ENCODE measurements at places on chromosomes 13 and 19.
A peak's percentile ranks its signal among the peaks of the same experiment; 100 is the strongest.

DNA sequence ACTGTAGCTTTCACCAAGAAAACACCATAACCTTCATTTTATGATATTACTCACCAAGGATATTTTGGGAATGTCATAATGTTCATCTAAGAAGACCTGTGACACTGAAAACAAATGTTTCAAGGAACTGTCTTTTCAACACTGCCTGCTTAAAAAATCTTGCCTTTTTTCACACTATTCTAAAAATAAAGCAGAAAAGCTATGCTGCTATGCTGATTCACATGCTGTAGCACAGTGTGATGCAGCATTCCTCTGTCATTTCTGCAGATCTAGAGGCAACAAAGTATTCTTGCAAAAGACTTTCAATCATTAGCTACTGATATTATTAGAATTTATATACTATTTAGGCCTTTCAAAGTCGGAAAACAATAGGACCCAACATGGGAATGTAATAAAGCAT is 525.7 kb downstream of the UQCRFS1 start:
- no peak for DNase-seq

GRCh38 chr19:31377736-31378135 is 28.5 kb upstream of the TSHZ3 start:
- no peak for DNase-seq

- no peak for DNase-seq
These were observed at the start of gene MTUS2 for GRCh38 chr13:28820099-28821051. Gene MTUS2 (plus strand): TSS chr13:28820339.

- no peak for DNase-seq
These were observed 5.2 kb upstream of the DPP9 start for GRCh38 chr19:4728871-4729270.

GRCh38 chr19:543910-544608 is at the start of gene GZMM:
Gene GZMM (plus strand): TSS chr19:544053. CDS start chr19:544072, 19 bp downstream.
- DNase-seq, result peak; percentile 45

- peak; percentile 11 for DNase-seq
These were observed 2.3 kb downstream of the CEACAM18 start for GRCh38 chr19:51480590-51480989.

- no peak for DNase-seq
These were observed 603 bp downstream of the TM9SF2 start for GRCh38 chr13:99501848-99502301.

GRCh38 chr19:32599736-32600157 is 18.8 kb downstream of the PDCD5 start:
- no peak for DNase-seq

GRCh38 chr19:10612499-10613119 is 12.7 kb upstream of the SLC44A2 start:
- DNase-seq, result no peak

DNA sequence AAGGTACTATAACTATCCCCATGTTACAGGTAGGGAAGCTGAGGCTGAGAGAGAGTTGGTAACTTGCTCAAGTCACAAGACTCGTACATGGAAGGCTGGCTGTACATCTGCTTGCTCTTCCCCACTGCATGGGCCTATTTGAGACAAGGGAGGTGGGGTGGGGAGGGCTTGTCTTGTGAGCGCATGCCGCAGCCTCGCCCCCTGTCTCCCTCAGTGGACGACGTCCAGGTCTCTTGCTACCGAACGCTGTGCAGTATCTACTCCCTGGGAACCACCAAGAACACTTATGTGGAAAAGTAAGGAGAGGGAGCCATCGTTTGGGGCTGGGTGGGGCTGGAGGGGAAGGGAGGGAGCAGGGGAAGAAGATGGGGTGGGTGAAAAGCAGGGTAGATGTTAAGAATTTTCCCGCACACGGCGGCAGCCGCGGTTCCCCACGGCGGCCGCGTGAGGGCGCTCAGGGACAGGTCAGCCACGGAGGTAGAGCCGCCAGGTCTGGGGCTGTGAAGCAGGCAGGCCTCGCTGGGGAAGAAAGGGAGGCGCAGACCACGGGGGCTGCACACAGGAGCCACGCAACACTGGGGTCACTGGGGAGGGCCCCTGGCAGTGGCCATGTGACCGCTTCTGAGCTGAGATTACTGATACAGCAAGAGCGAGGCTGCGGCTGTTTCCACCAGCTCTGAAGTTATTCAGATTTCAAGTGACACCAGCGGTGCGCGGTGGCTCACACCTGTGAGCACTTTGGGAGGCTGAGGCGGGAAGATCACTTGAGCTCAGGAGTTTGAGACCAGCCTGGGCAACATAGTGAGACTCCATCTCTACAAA is 81.5 kb downstream of the RYR1 start:
- DNase-seq, result peak; percentile 55

DNA sequence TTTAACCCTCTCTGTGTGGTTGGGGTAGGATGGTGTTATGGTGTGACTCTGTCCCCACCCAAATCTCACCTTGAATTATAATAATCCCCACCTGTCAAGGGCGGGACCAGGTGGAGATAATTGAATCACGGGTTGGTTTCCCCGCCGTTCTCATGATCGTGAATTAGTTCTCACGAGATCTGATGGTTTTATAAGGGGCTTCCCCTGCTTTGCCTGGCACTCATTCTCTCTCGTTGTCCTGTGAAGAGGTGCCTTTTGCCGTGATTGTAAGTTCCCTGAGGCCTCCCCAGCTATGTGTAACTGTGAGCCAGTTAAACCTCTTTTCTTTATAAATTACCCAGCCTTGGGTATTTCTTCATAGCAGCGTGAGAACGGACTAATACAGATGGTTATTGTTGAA is 68.8 kb downstream of the ARHGEF7 start:
- no peak for DNase-seq

DNA sequence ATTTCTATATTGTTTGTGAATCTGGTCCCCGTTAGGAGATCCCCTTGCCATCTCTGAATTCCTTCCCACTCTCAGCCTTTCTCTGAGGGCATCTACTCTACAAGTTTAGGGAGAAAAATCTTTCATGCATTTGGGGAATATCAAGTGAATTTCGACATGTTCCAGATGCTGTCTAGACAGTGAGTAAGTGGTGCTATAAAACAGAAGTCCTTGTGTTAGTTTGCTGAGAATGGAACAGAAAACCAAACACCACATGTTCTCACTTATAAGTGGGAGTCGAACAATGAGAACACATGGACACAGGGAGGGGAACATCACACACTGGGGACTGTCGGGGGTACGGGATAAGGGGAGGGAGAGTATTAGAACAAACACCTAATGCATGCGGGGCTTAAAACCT is 5.1 kb downstream of the OR7A10 start:
- DNase-seq, result no peak

DNA sequence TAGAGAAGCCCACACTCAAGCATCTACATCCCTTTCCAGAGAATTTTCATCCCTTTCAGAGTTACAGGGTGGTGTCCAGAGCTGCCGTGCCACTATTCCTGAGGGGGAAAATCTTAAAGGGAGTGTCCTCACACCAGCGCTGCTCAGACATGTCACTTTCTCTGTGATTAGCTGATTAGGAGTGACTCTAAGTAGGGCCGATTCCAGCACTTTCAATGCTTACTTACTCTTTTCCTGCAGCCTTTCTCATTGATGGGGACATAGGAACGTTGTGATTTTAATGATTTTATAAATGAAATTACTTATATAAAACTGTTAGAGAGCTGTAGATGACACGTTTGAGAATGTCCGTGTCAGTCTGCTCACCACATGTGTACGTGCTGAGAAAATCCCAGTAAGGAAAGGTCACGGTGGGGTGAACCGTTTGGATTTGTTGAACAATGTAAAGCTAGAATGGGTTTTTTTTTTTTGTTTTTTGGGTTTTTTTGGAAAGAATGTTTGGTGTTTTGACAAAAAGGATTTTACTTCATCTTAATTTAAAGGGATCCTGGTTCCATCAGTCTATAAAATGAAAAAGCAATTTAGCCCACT is 56.6 kb upstream of the SPATA13 start:
- DNase-seq, result no peak

DNA sequence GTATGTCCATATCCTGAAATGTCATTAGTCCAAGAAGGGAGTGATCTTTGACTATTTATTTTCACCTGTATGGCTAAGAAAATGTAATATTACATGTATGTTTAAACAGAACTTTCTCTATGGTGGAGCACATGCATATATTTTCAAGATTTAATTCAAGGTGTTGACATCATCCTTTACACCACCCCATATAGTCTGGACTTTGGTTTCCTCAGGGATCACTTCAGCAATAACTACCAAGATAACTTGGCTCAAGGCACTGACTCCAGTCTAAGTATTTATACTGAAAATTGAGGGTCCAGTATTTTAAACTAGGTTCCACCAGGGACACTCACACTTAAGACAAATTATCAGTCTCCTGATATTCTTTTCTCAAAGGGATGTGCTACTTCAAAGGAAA is 660.6 kb downstream of the EFNB2 start:
- DNase-seq, result no peak

GRCh38 chr13:99311748-99312492 is 4.7 kb upstream of the GPR183 start:
- no peak for DNase-seq

GRCh38 chr13:45374917-45375316 is 33.9 kb upstream of the TPT1 start:
- DNase-seq, result no peak

DNA sequence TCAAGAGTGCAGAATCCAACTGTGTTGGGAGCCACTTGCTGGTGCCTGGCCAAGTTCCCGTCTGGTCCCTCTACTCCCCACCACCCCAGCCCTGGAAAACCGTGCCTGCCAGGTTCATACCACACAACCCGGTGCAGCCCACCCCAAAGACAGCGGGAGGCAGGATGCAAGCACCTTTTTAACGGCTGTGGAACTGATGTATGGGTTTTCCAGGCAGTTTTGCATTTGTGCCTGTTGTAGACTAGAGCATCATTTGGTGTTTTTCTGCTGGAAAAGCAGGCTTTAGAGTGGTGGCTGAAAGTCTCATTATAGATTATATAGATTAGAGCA is 13.5 kb downstream of the TFDP1 start:
- no peak for DNase-seq

DNA sequence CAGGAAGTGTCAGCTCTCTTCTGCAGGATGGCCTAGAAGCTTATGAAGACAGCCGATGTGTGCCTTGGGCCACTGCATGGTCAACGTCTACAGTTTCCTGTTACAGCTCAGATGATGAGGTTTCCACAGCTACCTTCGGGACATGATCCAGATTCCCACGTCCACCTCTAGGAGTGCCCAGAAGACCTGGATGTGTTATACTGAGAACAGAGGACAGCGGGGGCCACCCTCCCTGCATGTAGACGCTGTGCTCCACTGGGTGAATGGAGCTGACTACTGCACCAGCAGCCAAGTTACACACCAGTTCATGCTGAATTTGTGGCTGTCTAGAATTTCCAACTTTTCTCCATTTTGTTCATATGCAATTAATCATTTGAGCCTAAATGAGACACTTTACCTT is 78.5 kb upstream of the MTIF3 start:
- DNase-seq, result no peak

- peak; percentile 2 for DNase-seq
These were observed 87.6 kb downstream of the HSPH1 start for GRCh38 chr13:31073859-31074718.

DNA sequence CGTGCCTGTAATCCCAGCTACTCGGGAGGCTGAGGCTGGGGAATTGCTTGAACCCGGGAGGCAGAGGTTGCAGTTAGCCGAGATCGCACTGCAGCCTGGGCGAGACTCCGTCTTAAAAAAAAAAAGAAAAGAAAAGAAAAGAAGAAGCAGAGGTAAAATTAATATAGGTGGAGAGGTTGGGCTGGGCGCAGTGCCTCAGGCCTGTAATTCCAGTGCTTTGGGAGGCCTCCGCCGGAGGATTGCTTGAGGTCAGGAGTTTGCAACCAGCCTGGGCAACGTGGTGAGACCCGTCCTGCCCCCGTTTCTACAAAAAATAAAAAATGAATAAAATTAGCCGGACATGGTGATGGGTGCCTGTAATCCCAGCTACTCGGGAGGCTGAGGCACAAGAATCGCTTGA is 912 bp upstream of the TUBA3C start:
- no peak for DNase-seq

- DNase-seq, result no peak
These were observed 18.3 kb downstream of the ATP4B start for GRCh38 chr13:113639616-113640262.

DNA sequence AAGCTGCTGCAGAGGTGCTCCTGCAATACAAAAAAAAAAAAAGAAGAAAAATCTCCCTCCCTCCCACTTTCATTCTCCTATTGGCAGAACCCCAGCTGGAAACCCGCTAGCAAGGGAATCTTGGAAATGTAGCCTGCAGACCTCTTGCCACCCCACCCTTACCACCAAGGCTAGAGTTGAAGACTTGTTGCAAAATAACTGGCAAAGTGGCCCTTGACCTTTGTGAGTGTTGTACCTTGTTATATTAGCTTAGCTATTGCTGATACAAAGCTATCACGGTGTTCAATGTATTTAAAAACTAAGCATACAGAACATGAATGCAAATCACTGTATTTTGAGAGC is 57.5 kb upstream of the KCTD4 start:
- no peak for DNase-seq

- peak; percentile 94 for DNase-seq
These were observed at the start of gene LENG8 for GRCh38 chr19:54448774-54449700. Gene LENG8 (plus strand): TSS chr19:54449199. CDS start chr19:54451345, 2,146 bp downstream.

GRCh38 chr13:68417801-68418200 is 1187.7 kb upstream of the PCDH9 start:
- no peak for DNase-seq

- DNase-seq, result no peak
These were observed 2.2 kb downstream of the CERS1 start for GRCh38 chr19:18893587-18894253.

GRCh38 chr13:45433381-45433790 is 15.2 kb upstream of the SLC25A30 start:
- DNase-seq, result no peak

GRCh38 chr13:51843529-51843928 is 1.4 kb downstream of the TMEM272 start:
- no peak for DNase-seq

DNA sequence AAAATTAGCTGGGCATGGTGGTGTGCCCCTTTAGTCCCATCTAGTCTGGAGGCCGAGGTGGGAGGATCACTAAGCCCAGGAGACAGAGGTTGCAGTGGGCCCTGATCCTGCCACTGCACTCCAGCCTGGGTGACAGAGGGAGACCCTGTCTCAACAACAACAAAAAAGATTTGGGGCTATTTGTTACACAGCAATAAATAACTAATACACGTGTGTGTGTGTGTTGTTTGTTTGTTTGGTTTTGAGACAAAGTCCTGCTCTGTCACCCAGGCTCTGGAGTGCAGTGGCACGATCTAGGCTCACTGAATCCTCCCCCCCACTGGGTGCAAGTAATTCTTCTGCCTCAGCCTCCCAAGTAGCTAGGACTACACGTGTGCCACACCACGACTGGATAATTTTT is 32.9 kb upstream of the FEM1A start:
- DNase-seq, result no peak

- DNase-seq, result peak; percentile 55
These were observed at the start of gene NFIX for GRCh38 chr19:12994701-12995595. Gene NFIX (plus strand): TSS chr19:12995475. CDS start chr19:12995838, 363 bp downstream.

DNA sequence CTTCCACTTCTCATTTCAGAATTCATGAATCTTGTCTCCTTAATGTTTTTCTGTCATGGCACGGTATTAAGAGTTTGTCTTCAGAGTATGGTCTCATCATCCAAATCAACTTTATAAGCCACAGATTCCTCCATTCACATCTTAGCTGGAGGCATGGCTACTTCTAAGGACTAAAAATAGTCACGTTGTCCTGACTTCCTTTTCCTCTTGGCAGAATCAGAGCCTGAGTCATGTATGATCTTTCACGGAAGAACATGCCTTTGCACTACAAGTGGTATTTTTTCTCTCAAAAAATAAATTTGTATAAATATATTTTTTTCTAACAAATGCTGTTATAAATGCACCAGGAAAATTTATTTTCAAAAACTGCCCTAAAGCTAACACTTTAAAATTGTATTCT is 71.4 kb downstream of the ALOX5AP start:
- DNase-seq, result no peak

GRCh38 chr13:40402931-40403431 is 263.5 kb downstream of the FOXO1 start:
- DNase-seq, result no peak
